CD4-positive, alpha-beta memory T cell (primary cell): ENCODE measurements at places on chromosomes 1 and 21.

GRCh38 chr1:36087233-36088123 is 1.2 kb upstream of the ADPRS start:
- DNase-seq, result no peak

- DNase-seq, result no peak
These were observed 54.1 kb downstream of the PALMD start for GRCh38 chr1:99700020-99700419.

DNA sequence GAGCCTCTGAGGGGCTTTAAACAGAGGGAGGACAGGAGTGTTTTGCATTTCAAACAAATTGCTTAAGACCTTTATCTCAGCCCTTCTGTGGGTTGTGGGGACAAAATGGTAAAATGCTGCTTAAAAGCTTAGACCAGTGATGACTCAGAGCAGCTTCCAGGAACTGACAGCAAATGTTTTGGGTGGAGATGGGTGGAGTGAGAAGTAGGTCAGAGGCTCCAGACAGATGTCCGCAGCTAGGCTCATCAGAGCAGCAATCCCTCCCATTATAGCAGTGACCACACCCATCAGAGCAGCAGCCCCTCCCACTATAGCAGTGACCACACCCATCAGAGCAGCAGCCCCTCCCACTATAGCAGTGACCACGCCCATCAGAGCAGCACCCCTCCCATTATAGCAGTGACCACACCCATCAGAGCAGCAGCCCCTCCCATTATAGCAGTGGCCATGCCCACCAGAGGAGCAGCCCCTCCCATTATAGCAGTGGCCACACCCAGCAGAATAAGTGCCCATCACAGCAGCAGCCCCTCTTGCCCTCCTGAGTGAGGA is 532.2 kb downstream of the MATN1 start:
- peak; percentile 57 for DNase-seq

DNA sequence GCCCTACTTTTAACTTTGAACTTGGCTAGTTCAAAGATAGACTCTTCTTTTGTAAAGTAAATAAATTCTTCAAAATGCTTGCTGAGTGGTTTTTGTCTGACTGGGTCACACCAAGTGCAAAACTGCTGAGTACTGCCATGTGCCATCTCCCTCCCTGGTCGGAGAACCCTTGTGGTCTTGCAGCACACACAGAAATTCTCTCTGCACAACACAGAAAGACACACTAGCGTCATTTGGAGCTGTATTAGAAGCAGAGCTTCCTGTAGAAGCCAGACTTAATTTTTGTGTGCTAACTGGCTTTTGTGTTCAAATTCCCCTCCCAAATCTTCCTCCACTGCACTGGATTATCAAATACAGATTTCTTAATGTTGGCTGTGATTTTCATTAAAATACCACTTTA is 2.5 kb downstream of the PSMB4 start:
- no peak for DNase-seq

DNA sequence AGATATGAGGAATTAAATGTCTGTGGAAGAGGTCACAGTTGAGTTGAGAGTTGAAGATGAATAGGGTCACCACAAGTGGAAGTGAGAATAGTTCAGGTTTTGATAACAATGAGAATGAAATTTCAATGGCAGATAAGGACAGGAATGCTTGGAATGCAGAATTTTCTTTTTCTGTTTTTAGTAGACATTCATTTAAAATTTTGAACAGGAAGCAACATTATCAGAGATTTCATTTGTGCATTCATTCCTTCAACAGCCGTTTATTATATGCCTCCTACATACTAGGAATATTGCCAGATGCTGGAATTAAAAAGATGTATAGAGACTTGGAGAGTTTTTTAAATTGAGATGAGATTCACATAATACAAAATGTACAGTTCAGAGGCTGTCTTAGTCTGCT is 126.8 kb downstream of the ITSN1 start:
- DNase-seq, result no peak

GRCh38 chr1:6177681-6178380 is 2.3 kb downstream of the CHD5 start:
- no peak for DNase-seq
